NCI-H524 (cell line): ENCODE measurements at places on chromosomes 6 and 20.
A peak's percentile ranks its signal among the peaks of the same experiment; 100 is the strongest.

- no peak for DNase-seq
Observed at GRCh38 chr20:23296841-23297701, 53.5 kb upstream of the NXT1 start.

GRCh38 chr6:56706981-56707726, 64.5 kb upstream of the DST start:
- DNase-seq, result no peak

DNA sequence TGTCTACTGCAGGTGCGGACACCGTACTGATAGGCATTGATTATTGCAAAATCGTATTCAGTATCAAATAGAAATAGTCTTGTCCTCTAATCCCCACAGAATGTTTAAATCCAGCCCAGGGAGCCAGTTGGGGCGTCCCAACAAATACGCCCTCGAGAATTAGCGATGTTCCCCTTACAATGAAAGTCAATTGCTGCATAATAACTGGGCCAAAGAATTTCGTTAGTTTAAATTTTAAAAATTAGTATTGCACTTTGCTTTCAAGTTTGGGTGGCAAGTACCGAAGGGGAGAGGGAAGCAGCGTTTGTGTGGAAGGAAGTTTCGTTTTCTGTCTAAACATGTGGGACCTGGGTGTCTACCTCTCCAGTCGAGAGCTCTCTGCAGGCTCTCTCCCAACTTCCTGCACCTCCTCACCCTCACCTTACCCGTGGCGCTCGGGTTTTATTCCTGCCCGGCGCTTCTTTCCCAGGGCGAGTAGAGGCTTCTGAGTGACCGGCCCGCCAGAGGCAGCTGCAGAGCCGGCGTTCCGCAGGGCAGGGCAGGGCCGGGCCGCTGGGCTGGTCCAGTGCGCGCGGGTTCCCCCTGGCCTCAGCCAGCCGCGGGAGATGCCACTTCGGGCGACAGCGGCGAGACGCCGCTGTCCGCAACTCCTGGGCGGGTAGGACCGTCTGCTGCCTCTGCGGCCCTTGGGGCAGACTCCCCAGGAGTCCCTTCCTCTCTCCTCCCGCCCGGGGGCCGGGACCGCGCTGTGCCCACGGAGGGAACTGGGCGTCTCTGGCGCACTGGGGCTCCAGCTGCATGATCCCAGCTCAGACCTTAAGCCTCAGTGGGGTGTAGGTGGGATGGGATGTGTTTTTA, 862 bp upstream of the TFAP2C start:
- DNase-seq, result peak; percentile 38

- DNase-seq, result no peak
Observed at GRCh38 chr20:33789109-33789857, 21.9 kb upstream of the CHMP4B start.

DNA sequence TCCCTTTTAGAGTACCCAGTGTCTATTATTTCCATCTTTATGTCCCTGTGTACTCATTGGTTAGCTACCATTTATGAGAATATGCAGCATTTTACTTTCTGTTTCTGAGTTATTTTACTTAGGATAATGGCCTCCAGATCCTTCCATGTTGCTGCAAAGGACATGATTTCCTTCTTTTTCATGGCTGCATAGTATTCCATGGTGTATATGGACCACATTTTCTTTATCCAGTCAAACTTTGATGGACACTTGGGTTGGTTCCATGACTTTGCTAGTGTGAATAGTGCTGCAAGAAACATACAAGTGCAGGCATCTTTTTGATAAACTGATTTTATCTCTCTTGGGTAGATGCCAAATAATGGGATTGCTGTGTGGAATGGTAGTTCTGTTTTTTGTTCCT, 55.4 kb downstream of the ZBTB2 start:
- no peak for DNase-seq

GRCh38 chr20:1803061-1803931, 91.9 kb upstream of the SIRPA start:
- peak; percentile 17 for DNase-seq

- no peak for DNase-seq
Observed at GRCh38 chr6:169849396-169849795, 98.0 kb downstream of the ERMARD start.

- no peak for DNase-seq
Observed at GRCh38 chr6:138769102-138769676, 4.4 kb upstream of the CCDC28A start.

DNA sequence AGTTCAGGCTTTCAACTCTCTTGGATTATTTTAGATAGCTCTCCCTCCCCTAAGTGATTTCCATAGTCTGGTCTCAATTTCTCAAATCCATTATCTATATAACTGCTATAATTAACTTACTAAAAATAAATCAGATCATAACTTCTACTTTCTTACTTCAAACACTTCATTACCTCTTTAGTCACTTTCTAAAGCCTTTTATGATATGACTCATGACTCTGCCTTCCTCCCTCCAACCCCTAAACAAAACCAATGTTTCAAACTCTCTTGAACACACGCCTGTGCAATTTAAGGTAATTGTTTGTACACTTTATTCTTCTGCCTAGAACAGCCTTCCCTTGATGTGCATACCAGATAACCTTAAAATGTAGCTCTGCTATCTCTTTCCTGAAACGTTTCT, 100.5 kb downstream of the LMBRD1 start:
- DNase-seq, result no peak

GRCh38 chr20:1857466-1857865, 37.7 kb upstream of the SIRPA start:
- DNase-seq, result no peak

GRCh38 chr6:44245391-44245911, 1.4 kb upstream of the HSP90AB1 start:
- no peak for DNase-seq

- DNase-seq, result no peak
Observed at GRCh38 chr6:147738516-147739162, 230.1 kb downstream of the SAMD5 start.

GRCh38 chr6:101086473-101086872, 205.3 kb upstream of the ASCC3 start:
- DNase-seq, result no peak

- DNase-seq, result no peak
Observed at GRCh38 chr6:18386298-18386976, 713 bp upstream of the RNF144B start.

- no peak for DNase-seq
Observed at GRCh38 chr6:13005994-13006393, 289.4 kb downstream of the PHACTR1 start.

- DNase-seq, result no peak
Observed at GRCh38 chr6:140003217-140003616, 628.8 kb upstream of the CITED2 start.

DNA sequence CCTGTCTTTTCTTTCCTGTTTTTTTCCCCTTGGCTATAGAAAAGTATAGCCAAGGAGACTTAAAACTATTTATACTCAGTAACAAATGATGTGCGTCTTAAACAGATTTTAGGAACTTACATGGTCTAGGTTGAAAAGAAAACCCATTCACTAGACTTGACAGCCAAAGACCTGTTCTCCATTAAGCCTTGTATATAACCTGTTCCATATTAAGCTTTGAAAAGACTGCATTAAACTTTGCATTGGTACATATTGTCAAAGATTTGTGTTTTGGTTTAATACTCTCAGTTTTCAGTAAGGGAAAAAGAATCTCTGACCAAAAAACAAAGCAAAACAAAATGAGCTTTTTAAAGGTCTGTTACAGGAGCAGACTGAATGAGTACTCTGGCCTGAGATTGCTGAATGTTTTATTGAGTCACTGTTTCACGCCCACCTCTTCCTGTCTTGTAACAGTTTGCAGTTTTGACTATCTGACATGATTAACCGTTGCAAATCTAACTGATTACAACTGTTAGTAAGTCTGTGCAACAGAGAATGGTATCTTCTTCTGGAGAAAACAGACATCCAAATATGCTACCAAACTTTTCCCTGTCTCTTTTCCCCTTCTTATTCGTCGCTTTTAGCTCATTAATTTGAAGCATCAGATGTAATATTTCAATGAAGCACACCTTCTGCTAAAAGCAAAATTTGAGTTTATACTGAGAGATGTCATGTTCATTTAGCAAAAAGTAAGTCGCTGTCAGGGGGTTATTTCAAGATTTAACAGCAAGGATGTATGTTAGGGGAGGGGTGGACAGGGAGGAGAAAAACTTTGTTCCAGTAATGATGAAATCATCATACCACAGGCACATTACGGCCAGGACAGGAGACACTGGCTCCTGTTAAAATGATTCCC, 59.1 kb upstream of the SUPT3H start:
- no peak for DNase-seq

DNA sequence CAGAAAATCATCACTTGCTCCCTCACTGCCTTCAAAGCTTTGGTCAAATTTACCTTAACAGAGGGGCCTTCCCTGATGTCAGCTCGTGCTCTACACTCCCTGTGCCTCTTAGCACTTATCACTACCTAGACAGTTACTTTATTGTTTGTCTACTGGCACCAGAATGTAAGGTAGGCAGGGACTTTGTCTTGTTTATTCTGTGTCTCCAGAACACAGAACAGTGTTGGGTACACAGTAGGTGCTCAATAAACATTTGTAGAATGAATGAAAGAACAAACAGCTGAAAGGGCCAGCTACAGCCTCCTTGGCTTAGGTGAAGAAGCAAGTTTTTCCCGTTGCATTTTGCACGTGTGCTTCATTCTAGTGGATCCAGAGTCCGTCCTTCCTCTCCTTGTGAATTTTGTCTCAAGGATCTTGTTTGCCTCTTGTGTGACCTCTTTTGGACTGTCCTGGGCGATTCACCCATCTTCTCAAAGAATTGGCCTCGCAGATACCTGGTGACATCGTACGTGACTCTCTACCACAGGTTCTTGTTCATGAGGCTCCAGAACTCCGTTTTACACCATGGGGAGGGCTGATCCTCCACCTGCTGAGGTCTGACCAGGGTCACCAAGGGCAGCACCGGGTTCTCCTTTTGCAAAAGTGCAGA, 84.2 kb upstream of the ARMC2 start:
- DNase-seq, result no peak

DNA sequence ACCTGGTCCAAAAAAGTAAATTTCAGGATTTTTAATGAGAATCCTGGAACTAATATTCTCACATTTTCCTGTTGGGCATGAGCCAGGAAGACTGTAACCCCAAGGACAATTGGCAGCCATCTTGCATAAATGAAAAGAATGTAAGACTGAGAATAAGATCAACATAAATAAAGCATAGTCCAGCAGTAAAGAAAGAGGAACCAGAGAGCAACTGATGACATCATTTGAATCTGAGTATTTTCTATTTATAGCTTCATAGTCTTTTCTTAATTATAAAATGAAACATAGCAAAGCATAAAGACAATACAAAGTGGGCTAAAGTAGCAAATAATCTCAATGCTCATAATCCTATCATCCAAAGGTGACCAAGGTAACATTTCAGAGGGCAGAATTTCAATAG, 26.6 kb upstream of the FBXL4 start:
- no peak for DNase-seq
